ENCODE measurements at places on chromosomes 2 and 18.

DNA sequence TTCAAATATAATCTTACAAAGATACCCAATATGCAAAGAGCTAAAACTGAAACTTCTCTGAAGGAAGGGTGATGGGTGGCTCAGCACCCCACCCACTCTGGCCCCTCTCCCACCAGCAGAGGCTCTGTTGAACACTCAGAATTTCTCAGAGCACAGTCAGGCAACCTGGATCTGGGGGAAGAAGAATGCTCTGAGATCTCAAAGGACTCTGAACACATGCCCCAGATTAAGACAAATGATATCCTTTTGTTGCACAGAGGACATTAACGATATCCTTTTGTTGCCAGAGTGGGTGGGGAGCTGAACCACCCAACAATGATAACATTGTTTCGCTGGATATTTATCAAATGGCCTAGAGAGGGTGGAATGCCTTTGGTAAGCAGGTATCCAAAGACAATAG, 104.8 kb downstream of the LBH start:
- DNase-seq, result no peak

GRCh38 chr2:83851066-83851465, 608.0 kb downstream of the SUCLG1 start:
- no peak for DNase-seq

DNA sequence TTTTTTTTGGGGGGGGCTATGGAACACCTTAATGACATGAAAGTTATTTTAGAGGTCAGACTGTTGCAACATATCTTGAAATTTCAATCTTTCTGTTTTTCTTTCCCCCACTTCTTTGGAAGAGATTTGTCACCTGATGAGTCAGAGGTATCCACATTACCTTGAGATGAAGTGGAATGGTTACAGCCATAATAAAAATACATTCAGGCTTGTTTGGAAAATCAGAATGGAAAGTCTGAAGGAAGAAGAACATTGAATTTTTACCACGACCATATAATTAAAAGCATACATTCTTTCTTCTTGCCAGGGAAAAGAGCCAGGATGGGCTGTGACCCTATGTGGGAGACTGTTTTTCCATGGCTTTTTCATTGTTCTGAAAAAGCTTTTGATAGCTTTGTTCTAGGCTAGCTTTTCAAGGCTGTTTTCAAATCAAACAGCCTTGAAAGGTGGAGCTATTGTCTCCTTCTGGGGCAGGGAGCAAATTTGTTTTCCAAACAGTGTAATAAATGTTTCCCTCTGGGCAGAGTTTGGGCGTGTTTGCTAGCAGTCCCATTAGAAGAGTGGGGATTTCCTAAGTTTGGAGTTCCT, 2.3 kb upstream of the GTF3C3 start:
- DNase-seq, result peak; percentile 38

DNA sequence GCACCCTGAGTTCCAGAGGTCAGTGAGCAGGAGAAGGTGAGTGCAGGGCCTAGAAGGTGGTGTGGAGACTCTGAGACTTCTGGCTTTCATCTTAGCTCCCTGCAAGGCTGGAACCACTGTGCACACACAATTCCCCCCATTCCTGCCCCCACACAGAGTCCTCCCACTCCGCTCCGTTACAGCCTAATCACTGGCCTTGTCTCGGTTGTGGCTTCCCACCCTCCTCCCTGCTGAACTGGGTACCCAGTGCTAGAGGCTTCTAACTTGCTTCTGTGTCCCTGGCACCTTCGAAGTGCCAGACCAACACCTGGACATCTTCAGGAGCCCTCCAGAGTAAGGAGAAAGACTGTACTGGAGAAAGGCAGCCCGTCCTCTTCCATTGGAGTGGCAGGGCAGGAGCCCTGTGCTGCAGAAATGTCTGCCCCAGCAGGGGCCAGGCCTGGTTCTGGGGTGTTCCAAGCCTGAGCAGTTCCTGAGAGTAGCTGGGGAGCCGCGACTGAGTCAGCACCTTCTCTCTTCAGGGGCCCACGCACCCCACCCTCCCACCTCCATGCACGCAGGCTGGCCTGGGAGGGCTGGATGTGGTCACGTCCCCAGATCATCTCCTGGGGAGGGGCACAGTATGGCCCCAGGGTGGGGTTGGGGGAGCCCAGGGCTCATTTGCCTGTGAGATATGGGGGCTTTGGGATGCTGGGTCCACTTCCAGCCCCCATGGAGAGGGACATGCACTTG, 23.4 kb downstream of the CROCC2 start:
- DNase-seq, result no peak

GRCh38 chr2:213119061-213119809, 32.2 kb downstream of the IKZF2 start:
- peak; percentile 90 for DNase-seq

DNA sequence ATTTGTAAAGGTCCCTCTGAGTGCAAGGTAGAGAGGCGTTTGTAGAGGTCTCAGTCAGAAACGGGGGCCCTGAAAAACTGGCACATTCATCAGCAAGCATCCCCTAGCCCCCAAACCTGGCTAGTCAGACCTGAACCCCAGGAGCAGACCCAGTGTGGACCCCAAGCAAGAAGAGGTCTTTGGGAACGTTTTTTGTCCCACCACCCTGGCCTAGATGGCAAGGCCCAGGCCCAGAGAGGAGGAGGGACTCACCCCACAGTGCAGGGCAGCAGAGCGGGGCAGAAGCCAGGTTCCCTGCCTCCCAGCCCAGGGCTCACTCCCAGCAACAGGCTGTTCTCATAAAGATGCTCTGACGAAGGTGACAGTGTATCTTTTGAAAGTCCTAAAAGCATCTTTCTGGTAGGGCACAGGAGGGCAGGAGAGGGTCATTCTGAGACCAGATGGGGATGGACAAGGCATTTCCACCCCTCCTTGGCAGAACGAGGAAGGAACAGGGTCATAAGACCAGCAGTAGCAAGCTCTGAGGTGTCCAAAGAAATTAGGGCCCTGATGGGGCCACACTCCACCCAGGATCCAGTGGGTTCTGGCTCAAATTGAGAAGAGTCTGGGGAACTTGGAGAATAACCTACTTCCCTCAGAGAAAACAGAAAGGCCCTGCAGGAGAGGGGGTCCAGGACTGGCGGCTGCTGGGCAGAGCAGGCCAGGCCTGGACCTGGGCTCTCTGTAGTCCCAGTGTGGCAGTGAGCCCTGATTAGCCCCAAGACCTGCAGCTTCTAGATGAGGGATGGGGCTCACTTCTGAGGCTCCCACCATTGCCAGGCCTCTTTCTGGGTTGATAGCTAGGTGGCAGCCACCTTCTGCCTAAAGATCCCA, 18.2 kb downstream of the ADRA2B start:
- no peak for DNase-seq

DNA sequence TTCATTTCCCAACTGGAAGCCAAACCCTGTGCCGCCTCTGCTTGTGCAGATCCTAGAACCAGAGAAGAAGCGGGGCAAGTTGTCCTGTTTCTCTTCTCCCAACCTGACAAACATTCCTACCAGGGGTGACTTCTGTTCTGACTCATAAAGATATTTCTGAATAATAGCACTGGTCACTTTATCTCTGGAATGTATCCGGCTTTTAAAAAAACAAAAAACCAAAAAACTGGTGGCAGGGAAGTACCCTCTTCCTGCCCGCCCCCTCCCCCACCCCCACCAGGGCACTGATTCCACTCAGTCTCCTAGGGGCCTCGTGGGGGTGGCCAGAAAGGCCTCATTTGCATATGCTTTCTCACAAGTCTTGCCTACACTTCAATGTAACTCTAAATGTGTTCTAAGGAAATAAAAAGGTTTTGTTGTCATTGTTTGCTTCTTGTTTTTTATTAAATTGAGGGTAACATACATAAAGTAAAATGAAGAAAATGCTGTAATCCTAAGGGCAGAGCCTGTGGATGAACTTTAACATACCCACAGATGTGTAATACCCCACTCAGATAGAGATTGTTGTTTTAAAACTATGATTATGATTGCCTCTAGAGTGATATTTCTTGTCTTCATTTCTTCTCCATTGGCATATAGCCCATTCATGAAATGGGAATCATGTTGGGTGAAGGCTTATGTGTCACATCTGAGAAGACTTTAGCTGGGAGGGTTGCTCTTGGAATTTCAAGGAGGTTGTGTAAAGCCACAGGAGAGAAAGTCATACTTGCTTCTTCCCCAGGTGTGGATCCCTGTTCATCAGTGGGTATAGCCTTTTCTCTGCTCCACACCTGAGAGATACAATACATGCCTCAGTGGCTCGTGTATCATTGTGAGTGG, 5.3 kb upstream of the FOSL2 start:
- peak; percentile 37 for DNase-seq

- DNase-seq, result no peak
Measured at GRCh38 chr2:85531589-85531988, 7.4 kb upstream of the MAT2A start.

All from IMR-90 (cell line).